GM12892 (cell line): ENCODE measurements at places on chromosomes 12 and 14.

DNA sequence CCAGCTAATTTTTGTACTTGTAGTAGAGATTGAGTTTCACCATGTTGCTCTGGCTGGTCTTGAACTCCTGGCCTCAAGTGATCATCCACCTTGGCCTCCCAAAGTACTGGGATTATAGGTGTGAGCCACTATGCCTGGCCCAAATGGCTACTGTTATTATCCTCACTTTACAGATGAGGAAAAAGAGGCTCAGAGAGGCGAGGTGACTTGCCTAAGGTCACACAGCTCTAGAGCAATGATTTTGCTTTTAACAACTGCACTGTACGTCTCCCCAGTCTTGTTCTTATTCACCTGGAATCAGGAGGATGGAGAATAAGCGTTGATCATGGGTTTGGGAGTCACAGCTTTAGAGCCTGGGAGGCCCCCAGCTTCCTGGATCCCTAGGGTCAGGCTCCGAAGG, 69.8 kb upstream of the NCOR2 start:
- no peak for DNase-seq

DNA sequence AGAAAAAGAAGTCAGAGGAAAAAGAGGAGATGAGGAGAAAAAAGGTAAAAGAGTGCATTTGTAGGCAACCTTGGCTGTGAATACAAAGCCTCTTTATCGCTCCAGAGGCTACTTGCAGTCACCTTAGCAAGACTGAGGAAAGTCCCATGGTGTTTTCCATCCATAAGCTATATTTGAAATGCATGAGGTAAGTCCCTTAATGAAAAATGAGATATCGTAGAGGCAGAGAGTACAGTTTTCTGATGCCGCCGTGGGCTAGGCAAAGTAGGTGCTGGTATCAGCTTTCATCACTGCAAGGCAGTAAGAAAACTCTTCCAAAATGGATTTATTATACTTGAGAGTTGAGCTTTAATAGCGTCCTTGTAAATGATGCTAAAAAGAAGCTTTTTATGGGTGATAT, 186.8 kb downstream of the ASCL1 start:
- no peak for DNase-seq

DNA sequence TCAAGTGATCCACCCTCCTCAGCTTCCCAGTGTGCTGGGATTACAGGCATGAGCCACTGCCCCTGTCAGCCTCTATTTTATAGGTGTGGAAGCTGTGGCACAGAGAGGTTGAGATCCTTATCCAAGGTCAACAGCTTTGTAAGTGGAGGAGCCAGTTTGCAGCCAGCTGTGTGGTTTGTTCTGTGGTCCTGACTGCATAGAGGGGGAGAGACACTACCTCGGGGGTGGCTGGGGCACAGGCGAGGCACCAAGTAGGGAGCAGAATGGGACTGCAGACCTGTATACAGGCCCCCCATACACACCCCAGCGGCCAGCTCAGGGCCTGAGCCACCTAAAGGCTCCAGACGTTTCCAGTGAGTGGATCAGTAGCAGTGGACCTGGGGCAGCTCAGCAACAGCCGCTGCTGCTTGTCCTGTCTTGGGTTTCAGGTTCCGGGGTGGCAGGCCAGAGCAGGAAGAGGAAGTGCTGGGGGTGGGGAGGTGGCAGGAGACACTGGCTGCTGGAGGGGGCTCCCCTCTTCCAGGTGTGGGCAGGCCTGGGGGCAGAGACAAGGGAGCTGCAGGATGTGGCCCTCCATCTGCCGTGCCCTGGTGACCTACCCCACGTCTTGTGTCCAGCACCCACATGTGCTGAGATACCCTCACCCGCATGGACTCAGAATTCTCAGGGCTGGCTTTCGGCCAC, 11.0 kb downstream of the ORAI1 start:
- peak; percentile 69 for DNase-seq

DNA sequence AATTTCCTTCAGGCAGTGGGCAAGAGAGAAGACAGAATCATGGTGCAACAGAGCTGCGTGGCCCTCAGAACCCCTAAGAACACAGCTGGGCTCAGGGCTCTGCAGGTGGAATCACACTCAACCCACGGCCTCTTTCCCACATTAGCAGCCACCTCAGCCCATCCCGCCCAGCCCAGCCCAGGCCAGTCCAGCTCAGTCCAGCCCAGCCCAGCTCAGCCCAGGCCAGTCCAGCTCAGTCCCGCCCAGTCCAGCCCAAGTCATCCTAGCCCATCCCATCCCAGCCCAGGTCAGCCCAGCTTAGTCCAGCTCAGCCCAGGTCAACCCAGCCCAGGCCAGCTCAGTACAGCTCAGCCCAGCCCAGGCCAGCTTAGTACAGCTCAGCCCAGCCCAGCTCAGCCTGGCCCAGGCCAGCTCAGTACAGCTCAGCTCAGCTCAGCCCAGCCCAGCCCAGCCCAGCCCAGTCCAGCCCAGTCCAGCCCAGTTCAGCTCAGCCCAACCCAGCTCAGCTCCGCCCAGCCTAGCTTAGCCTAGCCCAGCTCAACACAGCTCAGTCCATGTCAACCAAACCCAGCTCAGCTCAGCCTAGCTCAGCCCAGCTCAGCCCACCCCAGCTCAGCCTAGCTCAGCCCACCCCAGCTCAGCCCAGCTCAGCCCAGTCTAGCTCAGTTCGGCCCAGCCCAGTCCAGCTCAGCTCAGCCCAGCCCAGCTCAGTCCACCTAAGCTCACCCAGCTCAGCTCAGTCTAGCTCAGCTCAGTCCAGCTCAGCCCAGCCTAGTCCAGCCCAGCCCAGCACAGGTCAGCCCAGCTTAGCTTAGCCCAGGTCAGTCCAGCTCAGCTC, 183.1 kb downstream of the TMEM121 start:
- no peak for DNase-seq

- DNase-seq: no peak
Observed at GRCh38 chr12:24823808-24824515, 124.9 kb downstream of the BCAT1 start.

- DNase-seq: no peak
Observed at GRCh38 chr12:5830111-5830510, 114.9 kb downstream of the ANO2 start.

GRCh38 chr14:44404599-44404998, 102.5 kb downstream of the FSCB start:
- DNase-seq: no peak

- no peak for DNase-seq
Observed at GRCh38 chr12:26851031-26851809, 18.2 kb upstream of the ITPR2 start.

DNA sequence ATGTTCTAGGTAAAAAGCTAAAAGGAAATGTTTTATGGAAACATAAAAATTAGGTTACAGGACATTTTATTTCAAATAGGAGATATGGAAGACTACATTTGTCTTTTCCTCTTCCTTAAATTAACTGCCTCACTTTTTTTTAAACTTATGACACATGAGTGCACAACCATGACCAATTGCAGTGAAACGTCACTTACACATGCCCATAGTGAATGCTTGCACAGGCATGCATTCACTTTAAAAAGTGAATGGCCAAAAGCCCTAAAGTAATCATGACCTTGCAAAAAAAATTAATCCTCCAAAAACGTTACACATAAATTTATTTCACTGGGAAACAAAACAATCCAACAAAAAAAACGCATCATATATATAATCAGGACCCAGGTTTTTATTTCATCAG, 343.2 kb upstream of the TMTC1 start:
- no peak for DNase-seq

GRCh38 chr12:76183459-76184186, 99.1 kb upstream of the NAP1L1 start:
- no peak for DNase-seq

DNA sequence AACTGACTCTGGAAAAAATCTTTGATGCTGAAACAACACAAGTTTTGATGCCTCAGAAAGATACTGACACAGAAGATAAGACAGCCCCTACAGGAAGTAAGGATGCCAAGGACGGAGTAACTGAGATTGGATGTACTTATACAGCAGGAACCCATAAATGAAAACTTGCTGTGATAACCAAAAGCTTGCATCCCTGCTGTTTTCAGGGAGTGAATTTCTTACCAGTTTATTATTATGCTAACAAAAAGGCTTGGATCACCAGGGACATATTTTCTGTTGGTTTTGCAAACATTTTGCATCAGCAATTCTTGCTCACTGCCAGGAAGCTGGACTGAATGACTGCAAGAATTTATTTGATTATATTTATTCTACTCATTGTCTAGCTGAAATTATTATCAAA, 197.7 kb downstream of the NAV3 start:
- no peak for DNase-seq

DNA sequence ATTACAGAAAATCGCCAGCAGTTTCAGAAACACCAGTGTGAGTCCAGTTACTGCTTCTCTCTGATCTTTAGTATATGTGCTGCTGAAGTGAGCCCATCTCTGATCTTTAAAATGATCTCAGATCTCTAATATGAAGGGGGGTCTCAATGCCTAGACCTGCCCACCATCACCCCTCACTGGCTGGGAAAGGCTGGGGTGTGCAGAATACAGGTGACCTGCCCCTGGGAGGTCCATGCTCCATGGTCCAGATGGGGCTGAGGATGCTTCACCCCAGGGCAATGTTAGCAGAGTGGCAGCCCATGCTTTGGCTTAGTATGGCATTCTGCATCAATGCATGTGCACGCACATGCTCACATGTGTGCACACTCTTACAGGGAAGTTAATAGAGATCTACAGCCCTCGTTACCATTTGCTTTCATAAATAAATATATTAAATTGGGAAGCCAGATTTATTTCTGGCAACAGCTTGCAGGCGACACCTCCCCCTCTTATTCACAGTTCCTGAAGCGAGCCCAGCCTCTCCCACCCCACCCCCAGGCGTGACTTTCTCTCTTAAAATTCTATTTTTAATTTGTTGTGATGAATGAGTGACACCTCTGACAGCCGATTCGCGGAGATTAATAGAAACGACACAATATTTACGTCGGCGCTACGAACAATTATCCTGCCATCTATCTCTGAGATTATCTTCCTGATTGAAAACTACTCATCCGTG, 104.7 kb upstream of the ESRRB start:
- no peak for DNase-seq

DNA sequence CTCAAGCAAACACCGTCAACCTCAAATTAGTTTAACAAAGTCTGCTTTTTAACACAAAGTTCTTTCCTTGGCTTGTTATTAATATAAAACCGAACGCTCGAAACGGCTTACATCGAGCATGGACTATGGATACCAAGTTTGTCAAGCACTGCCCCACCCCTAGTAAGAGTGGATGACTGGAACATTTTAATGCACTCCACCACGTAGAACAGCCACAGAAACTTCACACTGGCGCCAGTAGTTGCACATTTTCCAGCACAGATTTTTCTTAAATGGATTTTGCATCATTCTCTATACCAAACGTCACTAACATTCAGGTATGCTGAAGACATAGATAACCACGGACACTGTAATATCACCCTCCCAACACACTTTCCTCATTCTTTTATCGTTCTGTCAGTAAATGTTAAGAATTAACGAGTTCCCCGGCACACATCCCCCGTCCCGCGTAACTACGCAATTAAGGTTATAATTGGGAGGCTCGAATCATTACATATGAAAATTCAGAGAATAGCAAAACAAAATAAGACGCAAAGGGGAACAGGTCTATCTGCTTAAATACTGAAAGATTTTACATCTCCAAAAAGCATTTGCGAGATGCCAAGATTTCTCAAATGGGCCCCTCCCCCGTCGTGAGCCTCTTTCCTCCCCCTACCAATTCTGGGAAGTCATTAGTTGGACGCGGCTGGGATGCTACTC, 990 bp downstream of the FERMT2 start:
- no peak for DNase-seq

DNA sequence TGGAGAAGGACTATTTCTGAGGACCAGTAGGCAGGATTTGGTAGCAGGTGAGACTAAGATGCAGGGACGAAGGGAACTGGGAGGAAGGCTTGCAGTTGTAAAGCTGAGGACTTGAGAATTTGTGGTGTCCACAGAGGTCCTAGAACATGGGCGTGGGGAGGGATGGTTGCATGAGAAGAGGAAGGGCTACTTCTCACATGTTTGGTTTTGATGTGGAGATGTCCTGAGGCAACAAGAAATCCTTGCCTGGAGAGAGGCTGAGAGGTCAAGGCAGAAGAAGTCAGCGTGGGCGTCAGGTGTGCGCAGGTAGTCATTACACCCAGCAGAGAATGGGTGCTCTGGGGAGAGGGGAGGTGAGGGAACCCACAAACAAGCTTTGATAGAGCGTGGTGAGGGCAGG, 5.7 kb upstream of the RABGGTA start:
- DNase-seq: no peak

DNA sequence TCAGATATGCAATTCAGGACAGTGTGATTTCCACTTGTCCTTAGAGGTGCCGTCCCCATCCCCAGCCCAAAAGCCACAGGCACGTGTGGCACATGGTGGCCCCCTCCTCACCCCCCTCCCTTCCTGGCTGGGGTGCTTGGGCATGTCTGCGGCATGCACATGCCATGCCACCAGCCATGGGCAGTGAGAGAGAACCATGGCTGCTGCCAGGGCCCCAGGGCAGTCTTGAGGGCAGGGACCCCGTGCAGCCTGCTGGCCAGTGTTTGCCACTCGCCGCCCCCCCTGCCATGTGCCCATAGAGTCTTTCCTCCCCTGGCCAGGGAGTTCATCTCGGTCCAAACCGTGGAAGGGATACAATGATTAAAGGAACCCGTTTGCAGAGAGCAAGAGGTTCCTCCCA, 41.5 kb downstream of the TNFAIP2 start:
- no peak for DNase-seq

- DNase-seq: no peak
Observed at GRCh38 chr14:95472819-95473251, 43.6 kb downstream of the SYNE3 start.
